ENCODE measurements at places on chromosomes 16 and 17.

DNA sequence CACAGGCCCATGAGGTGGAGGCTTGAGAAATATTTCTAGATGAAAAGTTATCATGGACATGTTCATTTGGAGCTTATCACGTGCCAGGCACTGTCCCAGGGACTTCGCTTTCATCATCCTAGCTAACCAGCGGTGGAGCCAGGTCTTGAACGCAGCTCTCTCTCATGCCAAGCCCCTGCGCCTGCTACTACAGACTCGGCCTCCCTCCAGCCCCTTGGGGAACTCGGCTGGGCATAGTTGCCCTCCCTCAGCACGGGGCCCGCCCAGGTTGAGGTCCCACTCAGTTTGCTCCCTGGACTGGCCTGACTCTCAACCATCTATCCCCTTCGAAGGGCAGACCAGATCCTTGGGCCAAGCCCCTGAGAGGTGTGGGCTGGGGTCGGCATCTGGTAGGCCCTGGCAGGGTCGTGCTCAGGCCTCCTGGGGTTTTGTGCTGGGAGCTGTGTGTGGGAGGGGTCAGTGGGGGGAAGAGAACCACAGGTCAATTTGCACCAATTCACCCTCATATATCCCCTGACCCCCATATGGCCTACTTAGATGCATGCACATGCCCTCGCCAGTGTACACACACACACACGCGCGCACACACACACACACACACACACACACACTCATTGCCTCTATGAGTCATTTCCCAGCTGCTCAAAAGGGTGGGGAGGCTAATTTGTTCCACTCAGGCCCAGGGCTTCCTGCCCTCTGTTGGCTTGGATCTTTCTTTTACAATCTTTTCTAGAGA is 12.1 kb upstream of the SCN4A start:
- no peak for DNase-seq

DNA sequence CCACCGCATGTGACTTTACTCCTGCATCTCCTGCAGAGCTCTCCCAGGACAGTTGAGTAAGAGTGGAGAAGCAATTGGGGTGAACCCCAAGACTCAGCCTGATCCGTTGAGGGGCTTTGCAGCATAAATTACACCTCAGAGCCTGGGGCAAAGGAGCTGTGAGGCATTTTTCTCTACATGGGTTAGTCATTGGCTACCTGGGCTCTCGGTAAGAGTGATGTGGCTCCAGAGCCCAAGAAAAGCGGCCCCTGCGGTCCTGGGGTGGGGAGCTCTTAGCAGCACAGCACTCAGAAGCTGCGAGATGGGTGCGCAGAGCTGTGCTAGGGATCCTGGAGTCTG is 40.4 kb upstream of the C16orf78 start:
- no peak for DNase-seq

DNA sequence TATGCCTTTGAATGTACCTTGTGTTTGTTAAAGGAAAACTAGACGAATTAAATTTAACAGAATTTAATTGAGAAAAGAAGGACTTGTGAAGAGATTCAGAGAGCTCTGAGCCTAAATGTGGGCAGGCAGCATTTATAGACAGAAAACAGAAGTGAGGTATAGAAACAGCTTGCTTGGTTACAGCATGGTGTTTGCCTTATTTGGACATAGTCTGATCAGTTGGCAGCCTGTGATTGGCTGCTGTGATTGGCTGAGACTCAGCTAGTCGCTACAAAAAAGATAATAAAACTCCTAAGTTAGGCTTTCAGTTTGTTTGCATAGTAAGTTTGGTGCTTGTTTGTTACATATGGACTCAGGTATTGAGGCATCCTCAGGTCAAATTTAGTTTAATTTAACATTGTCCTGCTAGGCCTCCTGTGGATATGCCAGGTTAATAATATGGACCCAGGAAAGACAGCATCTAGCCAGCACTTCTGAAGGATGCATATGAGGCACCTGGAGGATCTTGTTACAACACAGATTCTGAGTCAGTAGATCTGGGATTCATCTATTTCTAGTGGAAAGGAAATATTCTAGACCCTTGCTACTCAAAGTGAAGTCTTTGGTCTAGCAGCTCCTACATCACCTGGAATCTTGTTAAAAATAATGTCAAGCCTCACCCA is 43.4 kb downstream of the SLFN5 start:
- DNase-seq, result no peak

DNA sequence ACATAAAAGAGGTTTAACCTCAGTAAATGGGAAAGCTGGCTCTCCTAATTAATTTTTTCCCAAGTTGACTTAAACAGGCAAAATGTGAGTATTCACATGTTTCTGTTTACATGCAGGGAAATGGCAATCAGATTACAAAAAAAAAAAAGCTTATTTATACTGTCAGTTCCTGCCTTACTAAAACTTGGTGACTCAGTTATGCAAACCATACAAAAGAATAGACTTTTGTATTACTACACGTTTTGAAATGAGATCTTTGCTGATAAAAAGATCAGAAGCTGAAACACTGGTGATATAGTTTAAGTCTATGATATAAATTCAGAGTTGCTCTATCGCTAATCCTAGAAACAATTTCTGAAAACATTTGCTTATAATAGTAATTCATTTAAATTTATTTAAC is 9.4 kb upstream of the KCNJ2 start:
- DNase-seq, result no peak

DNA sequence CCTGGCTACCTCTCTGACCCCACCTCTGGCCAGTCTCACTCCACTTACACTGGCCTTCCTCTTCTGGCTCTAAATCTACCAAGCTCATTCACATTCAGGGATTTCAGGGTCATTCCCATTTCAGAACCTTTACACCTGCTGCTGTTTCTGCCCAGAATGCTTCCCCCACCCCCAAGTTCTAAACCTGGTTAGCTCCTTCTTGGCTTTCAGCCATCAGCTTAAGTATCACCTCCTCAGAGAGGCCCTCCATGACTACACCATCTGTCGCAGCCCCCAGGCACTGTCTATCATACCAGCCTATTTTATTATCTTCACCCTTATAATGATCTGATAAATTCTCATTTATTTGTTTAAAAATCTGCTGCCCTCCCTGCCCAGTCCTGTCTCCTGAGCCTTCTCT is 23.3 kb upstream of the NGFR start:
- no peak for DNase-seq

DNA sequence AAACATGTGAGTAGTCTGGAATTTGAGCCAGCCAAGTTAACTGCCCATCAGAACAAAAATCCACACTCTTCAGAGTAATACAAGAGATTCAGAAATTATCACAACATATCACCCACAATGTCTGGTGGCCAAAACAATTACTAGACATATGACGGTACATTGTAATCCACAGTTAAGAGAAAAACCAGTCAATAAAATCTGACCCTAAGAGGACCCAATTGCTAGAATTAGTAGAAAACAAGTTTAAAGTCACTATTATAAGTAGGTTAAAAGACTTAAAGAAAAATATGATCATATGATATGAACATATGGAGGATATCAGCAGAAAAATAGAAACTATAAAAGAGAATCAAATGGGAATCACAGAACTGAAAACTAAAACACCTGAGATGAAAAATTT is 15.8 kb downstream of the CMTR2 start:
- no peak for DNase-seq

DNA sequence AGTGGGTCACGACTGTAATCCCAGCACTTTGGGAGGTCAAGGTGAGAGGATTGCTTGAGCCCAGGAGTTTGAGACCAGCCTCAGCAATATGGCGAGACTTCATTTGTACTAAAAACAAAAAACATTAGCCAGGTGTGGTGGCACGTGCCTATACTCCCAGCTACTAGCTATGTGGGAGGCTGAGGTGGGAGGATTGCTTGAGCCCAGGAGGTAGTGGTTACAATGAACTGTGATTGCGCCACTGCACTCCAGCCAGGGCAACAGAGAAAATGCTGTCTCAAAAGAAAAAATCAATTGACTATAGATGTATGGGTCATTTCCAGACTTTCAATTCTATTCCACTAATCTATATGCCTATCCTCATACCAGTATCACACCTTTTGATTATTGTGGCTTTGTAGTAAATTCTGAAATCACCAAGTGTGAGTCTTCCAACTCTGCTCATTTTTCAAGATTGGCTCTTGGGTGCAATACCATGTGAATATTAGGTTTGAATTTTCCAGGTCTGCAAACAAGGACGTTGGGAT is 27.2 kb upstream of the CEP20 start:
- DNase-seq, result no peak

DNA sequence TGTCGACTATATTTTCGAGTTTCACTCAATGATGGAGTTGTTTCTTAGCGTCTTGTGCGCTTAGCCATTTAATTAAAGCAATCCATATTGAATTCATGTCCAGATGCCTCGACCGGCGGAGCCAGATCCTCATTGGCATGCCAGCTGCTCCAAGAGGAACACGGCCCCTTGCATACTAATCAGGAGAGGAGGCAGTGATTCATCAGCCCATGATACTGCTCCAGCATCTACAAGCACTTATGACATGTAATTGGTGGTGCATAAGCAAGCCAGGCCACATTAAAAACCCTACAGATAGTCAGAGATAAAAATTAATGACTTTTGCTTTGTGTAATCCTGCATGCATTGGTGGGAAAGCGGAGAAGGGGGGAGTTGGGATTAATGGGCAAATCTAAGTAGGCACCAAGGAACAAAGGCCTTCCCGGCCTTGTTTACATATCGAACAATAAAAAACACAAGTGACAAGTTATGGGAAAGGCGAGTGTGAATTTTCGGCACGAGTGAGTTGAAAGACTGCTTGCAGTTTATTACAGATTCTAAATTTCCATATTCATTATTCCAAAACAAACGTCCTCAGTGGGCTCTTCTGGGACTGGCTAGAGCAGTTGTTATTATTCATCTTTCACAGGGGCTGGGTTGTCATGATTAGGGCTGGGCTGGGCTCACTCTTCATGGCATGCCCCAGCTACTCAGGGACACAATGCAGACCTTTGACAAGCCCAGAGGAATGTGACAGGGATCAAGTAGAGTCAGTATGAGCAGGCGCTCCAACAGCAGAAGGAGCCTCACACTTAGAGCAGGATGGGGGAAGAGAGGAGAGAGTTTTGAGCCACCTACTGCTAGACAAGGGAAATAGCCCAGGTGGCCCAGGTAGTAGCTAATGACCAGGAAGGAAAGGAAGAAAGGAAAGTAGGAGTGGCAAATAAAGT is 281.7 kb upstream of the ZFHX3 start:
- DNase-seq, result peak; percentile 22

DNA sequence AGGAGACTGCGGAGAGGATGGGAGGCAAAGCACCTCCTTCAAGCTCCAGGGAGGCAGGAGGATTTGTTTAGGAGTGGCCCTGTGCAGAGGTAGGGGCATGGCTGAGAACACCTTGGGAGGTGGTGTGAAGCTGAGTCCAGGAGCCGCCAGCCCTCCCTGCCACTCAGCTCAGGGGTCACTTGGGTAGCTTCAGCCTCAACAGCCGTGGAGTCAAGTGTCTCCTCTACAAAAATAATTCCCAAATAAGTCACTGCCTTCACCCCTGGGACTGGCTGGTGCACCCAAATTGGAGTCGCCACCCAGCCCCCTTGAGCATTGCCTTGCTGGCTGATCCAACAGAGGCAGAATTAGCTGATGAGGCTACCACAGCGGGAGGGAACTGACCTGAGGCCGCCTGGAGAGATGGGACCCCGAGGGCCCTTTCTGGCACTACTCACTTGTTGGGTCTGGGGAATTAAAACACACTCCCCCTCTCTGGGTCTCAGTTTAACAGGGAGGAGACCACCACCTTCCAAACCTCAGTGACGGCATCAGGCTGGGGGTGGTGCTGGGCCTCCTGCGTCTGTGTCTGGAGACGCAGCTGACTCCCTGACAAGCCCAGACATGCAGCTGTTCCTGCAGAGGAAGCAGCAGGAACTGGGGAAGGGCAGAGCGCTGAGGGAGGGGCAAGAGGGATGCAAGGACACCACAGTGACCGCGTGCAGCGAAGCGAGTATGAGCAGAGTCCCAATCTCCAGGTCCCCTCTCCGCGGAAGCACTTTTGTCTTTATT is 87.9 kb upstream of the TOB1 start:
- peak; percentile 46 for DNase-seq

DNA sequence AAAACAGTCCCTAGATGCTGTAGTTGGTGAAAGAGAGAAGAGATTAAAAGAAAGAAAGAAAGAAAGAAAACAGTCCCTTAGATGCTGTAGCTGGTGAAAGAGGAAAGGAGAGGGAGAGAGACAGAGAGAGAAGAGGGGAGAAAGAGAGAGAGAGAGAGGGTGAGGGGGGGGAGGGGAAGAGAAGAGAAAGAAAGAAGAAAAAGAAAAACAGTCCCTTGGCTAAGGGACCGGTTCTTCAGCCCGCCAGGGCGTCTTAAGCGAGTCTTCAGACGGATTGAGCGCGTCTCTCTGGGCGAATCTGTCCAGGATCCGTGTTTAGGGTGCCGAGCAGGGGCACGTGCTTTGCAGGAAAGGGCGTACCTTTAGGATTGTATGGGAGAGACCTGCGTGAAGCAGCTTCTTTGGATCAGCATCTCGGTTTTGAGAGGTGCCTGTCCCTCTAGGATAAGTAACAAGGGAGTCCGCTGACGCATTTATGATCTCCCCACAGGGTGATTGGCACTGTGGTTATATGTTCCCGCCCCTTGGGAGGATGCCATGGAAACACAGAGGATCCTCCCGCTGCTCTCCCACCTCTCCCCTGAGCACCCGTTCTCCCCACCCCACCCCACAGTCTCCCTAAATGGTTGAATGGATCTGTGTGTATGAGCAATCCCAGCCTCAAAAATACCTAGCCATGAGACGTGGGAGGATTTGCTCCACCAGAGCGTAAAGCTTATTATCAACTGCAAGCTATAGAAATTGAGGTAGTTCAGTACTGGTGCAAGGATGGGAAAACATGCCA is 16.7 kb downstream of the GNGT2 start:
- DNase-seq, result peak; percentile 49

GRCh38 chr16:2437032-2437790 is 8.0 kb downstream of the CCNF start:
- no peak for DNase-seq

- DNase-seq, result no peak
These were observed 5.4 kb downstream of the NQO1 start for GRCh38 chr16:69720822-69721430.

- DNase-seq, result no peak
These were observed 14.6 kb downstream of the COTL1 start for GRCh38 chr16:84603140-84603816.

GRCh38 chr17:78127239-78127887 is 1.2 kb downstream of the TMC6 start:
- DNase-seq, result no peak

GRCh38 chr16:9503251-9503984 is 412.0 kb downstream of the HAPSTR1 start:
- DNase-seq, result no peak

- DNase-seq, result no peak
These were observed 844 bp downstream of the TAOK2 start for GRCh38 chr16:29974291-29975133.
